PC-9 (cell line): ENCODE measurements at places on chromosomes 7 and 10. TPM values are rescaled to one million over a fixed set of nuclear protein-coding genes. Genes with fewer than 3 reads are reported as not detected.
A peak's percentile ranks its signal among the peaks of the same experiment; 100 is the strongest.

DNA sequence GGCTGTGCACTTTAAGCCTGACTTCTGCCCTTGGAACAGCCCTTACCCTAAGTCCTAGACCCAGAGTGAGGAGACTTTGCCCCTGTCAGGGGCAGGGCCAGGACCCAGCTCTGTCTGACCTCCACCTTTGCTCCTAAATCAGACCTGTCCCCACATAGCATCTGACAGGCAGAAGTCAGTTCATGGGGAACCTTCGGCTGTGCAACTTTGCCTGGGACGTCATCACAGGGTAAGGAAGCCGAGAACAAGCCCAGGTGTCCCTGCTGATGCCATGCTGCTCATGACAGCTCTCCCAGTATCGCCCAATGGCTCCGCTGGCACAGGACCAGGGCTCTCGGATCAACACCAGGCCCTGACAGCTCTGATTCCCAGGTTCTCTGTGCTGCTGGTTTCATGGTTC, 55.4 kb downstream of the TNS3 start:
- DNase-seq, result no peak

DNA sequence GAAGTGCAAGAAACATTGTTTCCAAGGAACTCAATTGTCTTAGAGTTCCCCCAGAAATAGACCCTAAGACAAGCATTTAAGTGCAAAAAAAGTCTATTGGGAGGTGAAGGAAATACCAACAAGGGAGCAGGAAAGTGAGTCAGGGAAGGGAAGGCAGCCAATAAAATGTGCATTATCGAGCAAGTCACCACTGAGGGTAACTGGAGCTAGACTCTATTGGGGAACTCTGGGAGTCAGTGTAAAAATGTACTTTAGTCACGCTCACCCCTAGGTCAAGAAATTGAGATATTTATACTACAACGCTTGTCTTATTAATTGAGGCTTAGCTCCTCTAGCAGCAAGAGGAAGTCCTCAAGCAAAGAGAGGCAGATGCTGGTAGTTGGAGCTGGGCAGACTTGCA, 137.7 kb downstream of the RTKN2 start:
- no peak for DNase-seq

DNA sequence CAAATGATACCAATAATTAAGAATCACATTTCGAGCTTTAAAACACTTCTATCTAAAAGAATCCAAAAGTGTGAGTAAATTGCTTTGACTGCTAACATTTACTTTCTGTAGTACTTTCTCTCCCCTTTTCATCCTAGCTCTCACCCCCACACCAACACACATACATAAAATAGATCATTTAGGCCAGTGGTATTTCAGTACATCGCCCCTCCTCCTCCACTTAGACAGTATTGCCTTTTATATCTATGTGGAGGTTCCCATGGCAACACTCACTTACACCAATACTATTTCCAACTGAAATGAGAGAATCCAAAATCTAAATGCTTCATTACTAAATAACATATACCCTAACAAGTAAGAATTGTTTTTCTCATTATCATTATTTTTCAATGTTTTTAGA, 58.9 kb downstream of the HIBADH start:
- no peak for DNase-seq

GRCh38 chr7:143250822-143251221, 12.4 kb upstream of the GSTK1 start:
- DNase-seq, result no peak

GRCh38 chr10:110883924-110884323, 12.2 kb downstream of the PDCD4 start:
- no peak for DNase-seq

- no peak for DNase-seq
Observed at GRCh38 chr10:27600930-27601329, 96.8 kb downstream of the RAB18 start.

GRCh38 chr10:44760513-44760912, 150.6 kb upstream of the TMEM72 start:
- no peak for DNase-seq

DNA sequence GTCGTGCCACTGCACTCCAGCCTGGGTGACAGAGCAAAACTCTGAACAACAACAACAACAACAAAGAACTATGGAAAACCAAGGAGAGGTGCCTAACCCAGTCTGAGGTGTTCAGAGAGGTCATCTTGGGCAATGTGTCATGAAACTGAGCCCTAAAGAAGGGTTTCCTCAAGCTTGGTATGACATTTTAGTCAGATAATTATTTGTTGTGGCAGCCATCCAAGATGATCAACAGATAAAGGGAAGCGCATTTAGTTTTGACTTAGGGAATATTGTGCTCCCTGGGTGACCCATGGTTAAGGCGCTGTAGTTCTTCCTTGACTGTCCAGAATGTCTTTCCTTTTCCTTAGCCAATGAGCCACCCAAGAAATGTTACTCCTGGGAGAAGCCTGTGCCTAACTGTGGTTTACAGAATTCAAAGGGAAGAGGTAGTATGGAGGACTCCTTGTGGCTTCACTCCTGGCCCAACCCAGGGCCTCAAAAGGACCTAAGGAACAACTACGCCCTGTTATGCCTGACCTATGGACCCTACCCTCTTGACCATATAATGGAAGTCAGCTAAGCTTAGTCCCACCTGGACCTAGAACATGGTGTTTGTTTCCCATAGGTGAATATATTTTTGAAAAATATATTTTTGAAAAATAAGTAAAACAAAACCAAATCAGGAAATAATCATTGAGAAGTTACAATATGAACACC, 42.4 kb downstream of the TPST1 start:
- no peak for DNase-seq

DNA sequence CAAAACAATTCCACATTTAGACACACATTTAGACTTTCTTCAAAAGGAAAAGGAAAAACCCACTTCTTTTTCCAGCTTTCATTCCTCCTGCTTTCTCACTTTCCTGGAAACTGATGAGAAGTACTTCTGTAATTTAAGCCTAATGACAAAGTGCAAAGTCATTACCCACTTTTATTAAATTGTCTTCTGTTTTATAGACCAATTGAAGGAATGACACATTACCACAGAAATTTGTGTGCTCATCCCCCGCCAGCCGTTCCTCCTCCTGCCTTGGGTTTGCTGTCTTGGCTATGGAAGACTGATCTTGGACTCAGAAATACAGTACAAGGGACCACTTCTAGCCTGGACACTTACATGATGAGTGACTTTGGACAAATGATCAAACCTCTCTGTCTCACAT, 717.8 kb downstream of the SORCS3 start:
- DNase-seq, result no peak

DNA sequence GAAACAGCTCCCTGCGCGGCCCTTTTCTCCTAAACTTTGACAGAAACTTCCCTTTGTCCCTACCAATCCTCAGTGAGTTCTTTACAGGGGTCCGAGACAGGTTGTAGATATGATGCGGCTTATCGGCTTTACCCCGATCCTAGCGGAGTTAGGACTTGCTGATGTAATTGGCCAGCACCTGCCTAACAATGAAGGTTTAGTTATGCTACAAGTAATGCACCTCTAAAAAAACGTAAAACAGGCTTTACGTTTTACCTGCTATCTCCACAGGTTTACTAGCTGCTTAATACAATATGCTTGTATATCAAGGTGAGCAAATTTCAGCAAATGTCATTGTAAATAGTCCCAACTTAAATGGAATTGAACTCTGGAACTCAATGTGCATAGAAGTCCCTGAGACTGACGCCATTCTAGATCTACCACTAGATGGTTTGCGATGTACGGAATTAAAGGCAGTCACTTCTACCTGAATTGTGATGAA, 697 bp upstream of the SNX13 start:
- DNase-seq, result no peak

GRCh38 chr10:58651040-58651439, 138.4 kb downstream of the BICC1 start:
- DNase-seq, result no peak

GRCh38 chr10:3924344-3924743, 139.3 kb upstream of the KLF6 start:
- peak; percentile 64 for DNase-seq

GRCh38 chr7:147483634-147484292, 1106.8 kb upstream of the C7orf33 start:
- no peak for DNase-seq

DNA sequence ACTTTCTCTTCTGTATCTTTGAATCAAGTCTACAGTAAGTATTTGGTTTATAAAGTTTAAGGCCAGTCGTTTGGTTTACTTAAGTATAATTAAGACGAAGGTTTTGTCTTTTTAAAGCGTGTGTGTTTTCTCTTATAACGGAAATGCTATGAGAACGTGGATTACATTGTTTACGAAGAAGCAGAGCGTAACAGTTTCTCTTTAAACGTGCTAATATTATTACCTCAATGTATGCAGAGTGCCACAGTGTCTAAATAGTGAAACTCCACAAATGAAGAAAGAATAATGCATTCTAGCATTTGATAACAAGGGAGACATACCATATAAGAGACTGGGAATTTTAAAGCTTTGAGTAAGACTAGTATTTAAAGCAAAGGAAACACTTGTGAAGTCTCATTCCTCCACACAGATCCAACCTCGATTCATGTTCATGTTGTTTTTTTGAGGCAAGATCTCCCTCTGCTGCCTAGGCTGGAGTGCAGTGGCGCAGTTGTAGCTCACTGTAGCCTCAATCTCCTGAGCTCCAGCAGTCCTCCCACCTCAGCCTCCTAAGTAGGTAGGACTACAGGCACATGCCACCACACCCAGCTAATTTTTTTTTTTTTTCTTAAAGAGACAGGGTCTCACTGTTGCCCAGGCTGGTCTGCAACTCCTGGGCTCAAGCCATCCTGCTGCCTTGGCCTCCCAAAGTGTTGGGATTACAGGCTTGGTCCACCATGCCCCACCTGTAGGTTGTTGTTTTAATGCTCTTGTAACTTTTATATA, 75.1 kb downstream of the ANKRD61 start:
- no peak for DNase-seq

GRCh38 chr10:8088504-8088903, 34.0 kb downstream of the GATA3 start:
- DNase-seq, result no peak

- no peak for DNase-seq
Observed at GRCh38 chr7:5320802-5321396, 38.2 kb downstream of the SLC29A4 start.

OR2A1 gene
- total RNA-seq, result not detected in 2 replicates

SNCG gene
- 99.4 and 144 TPM in 2 replicates for total RNA-seq

CRHR2 gene
- total RNA-seq, result not detected in 2 replicates

GNB2 gene
- total RNA-seq, result 299 and 326 TPM in 2 replicates

CDC14C gene
- total RNA-seq, result not detected in 2 replicates
